CD14-positive monocyte (primary cell): ENCODE measurements at places on chromosomes 4 and X.

- DNase-seq: no peak
Observed at GRCh38 chr4:988726-989721, 2.2 kb downstream of the IDUA start.

- DNase-seq: peak; percentile 9
Observed at GRCh38 chrX:54182194-54182863, 725 bp downstream of the FAM120C start.

GRCh38 chrX:20315140-20315539 lies 48.4 kb upstream of the RPS6KA3 start:
- DNase-seq: peak; percentile 13

GRCh38 chr4:64230709-64231310 lies 178.4 kb downstream of the TECRL start:
- DNase-seq: no peak

GRCh38 chr4:108276690-108277089 lies 108.0 kb upstream of the LEF1 start:
- DNase-seq: no peak

GRCh38 chrX:150316564-150316963 lies 46.6 kb upstream of the MAMLD1 start:
- DNase-seq: no peak

GRCh38 chr4:139419388-139419914 lies 34.5 kb upstream of the RAB33B start:
- DNase-seq: peak; percentile 77

DNA sequence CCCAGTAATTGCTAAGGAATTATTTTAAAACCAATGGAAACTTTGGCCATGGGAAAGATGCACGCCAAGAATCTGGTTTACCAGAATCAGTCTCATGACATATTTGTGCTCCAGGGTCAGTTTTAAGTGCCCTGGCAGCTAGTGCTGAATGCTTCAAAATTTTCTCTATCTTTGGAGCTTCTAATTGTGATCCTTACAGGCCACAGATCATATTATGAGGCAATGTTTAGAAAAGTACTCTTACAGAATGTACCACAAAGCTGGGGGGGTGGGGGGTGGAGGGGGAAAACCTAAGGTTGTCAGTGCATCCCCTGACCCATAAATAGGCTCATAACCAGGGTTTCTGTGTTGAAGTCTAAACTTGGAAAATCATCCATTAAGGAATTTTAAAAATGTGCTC lies 514.5 kb downstream of the INPP4B start:
- DNase-seq: no peak

DNA sequence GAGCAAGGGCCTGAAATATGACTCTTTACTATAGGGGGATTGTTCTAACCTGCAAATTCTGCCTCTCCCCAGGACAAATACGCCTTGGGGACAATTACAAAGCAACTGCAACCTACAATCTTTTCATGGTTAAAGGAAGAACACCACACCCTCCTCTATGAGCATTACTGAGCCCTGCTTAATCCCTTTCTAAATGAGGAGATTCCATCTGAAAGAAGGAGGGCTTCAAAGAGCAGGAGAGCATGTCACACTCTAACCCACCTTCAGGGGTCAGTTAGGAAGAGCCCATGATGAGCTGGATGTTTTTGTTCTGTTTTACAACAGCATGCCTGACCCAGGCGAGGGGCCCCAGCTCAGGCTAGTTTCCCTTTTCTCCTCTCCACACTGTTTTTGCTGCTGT lies 134.0 kb upstream of the ANXA3 start:
- no peak for DNase-seq

- no peak for DNase-seq
Observed at GRCh38 chr4:122003335-122003734, 51.5 kb upstream of the TRPC3 start.

GRCh38 chr4:175947117-175947722 lies 118.4 kb upstream of the WDR17 start:
- DNase-seq: peak; percentile 34

- no peak for DNase-seq
Observed at GRCh38 chr4:5043579-5043978, 7.7 kb upstream of the STK32B start.

GRCh38 chrX:47380268-47380667 lies 9.9 kb downstream of the ZNF157 start:
- peak; percentile 10 for DNase-seq

GRCh38 chrX:119424999-119425398 lies 25.9 kb downstream of the SLC25A43 start:
- DNase-seq: no peak

- DNase-seq: no peak
Observed at GRCh38 chr4:40838742-40839141, 89.0 kb downstream of the NSUN7 start.

- no peak for DNase-seq
Observed at GRCh38 chr4:185437809-185438208, 12.0 kb upstream of the UFSP2 start.

DNA sequence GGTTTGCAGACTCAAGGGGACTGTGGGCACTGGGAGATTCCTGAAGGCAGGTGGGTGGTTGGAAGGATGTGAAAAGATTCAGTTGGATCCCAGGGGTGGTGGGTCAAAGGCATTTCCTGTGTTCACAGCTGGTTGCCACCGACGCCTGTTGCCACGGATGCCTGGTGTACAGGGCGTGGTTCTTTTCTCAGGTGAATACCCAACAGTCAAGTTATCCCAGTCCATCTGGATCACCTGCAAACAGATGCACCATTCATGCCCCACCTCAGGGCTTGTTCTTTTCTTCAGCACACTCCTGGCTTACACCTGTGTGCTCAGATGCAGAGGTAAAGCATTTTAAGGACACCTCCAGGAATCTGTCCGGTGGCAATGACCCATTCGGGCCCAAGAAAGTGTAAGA lies 55.8 kb upstream of the SHOX start:
- no peak for DNase-seq

DNA sequence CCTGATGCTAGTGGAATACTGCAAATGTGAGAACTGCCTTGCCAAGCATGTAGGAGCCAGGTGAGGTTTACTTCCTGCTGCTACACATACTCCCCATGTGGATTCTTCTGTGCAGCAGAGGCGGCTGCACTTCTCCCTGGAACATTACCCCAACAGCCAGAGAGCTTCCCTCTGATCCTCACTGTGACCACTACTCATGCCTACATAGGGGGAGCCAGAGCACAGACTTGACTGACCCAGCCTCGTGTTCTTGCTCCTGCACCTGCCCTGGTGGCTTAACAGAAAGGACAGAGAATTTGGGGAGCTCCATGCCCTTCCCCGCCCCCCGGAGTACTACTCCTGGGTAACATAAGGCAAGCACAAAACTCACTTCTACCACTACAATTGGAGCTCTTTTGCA lies 38.4 kb downstream of the UGT2A2 start:
- DNase-seq: no peak

- DNase-seq: peak; percentile 16
Observed at GRCh38 chrX:101658661-101659491, 774 bp downstream of the ARMCX2 start.

GRCh38 chr4:150089732-150090131 lies 11.5 kb downstream of the DCLK2 start:
- no peak for DNase-seq

- peak; percentile 42 for DNase-seq
Observed at GRCh38 chrX:102899940-102900916, 36.8 kb upstream of the RAB40AL start.
